ENCODE measurements at places on chromosomes 5 and 9.

GRCh38 chr5:157718519-157718918 lies 12.7 kb upstream of the THG1L start:
- DNase-seq: peak; percentile 68

DNA sequence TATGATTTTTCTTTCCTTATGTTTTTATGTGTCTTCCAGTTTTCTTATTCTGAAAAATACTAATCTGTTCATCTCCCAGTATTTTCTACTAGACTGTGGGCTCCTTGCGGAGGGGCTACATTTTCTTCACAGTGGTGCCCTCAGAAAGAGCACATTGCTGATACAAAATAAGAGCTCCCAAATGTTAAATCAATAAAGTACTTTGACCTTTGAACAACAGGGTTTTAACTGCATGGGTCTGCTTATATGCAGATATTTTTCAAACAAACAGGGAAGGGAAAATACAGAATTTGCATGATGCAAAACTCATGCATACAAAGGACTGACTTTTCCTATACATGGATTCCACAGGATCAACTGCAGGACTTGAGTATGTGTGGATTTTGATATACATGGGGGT lies 79.9 kb upstream of the ACO1 start:
- DNase-seq: no peak

- DNase-seq: no peak
These were observed 115.6 kb upstream of the COL5A1 start for GRCh38 chr9:134525841-134526583.

DNA sequence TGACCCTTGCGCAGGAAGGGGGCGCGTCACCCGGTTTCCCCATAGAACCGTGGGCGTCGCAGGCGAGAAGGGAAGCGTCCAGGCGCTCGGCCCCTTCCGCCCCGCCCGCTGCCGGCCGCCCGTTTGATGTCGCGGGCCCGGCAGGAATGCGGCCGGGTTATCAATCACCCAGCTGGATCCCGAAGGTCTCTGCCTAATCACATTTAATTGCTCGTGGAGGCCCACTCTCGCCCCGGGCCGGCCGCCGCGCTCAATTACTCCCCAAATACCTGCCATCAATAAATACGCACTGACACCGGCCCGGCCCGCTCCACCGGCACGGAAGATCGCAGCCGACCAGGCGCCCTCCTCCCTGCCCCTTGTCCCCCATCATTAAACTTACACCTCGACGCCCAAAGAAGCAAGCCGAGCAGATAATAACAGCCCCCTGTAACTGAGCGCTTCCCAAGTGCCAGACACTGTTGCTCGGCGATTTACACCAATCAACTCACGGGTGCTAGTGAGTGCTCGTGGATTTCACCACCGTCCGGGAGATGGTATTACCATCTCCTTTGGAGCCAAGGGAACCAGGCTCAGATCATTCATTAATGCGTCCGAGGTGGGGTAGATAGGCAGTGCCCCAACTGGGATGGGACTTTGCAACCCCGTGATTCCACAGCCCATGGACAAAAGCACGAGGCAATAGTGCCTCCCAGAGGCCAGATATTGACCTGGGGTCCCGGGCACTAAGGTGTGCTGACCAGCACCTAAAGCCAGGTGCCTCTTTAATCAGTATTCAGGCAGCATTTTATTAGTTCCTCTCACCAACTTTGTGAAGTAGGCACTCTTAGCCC lies 11.3 kb downstream of the MSX2 start:
- DNase-seq: peak; percentile 1

DNA sequence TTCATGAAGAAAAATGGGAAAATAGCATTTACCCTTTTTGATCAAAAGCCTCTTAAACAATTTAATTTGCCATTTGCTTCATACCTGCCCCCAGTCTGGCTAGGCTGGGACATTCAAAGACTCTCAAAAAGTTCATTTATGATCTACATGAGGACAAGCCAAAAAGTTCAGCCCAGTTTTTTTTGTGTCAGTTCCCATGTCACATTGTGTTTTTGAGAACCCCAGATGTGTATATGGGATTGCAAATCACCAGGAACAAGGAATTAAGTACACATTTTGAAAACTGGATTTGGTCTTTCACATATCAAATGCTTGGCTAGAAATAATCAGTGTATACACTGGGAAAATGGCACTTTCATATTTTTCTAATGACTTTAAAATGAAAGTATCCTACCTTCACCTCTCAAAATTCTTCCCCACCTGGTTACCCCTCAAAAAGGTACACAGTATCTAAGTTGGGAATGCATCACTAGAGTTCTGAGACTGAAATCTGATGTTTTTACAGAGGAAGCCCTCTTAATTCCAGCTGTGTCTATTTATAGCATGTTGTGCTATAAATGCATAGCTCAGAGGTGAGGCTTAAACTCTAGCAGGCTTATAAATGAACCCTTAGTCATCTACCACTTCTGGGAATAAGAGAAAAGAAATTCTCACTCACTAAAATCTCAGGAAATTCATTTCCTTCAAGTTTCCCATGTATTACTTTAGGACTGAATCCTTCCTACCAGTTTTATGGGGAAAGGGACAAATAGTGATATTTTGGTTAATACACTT lies 9.3 kb downstream of the STOM start:
- no peak for DNase-seq

- no peak for DNase-seq
These were observed 9.1 kb upstream of the UBAC1 start for GRCh38 chr9:135970128-135970815.

- DNase-seq: no peak
These were observed 35.1 kb upstream of the EXOC3 start for GRCh38 chr5:407801-408268.

GRCh38 chr9:78294290-78295176 lies 2.4 kb upstream of the PSAT1 start:
- no peak for DNase-seq

GRCh38 chr5:21820527-21820926 lies 1032.6 kb downstream of the CDH12 start:
- DNase-seq: no peak

- no peak for DNase-seq
These were observed 379.2 kb downstream of the CTNND2 start for GRCh38 chr5:11525020-11525419.

- DNase-seq: no peak
These were observed 139.2 kb upstream of the PALM2AKAP2 start for GRCh38 chr9:109640580-109641371.

GRCh38 chr5:125083981-125084380 lies 337.5 kb upstream of the ZNF608 start:
- no peak for DNase-seq

DNA sequence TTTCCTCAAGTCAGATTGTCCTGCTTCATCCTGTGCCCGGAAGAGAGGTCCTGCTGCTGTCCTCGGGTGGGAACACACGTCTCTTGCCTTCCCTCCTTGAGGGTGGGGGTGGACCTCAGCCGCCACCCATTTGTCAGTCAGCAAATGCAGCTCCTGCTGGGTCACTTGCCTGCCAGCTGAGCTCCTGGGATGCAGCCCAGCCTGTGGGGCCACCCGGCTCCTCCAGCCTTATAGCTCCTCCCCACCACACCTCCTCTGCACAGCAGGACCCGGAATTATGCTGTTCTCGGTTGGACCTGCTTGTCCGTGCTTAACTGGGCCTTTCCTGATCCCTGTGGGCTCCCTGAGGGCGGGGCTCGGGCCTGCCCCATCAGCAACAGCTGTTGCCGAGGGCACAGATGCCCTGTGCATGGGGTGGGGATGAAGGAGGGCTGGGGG lies 52.7 kb downstream of the RXRA start:
- DNase-seq: no peak

DNA sequence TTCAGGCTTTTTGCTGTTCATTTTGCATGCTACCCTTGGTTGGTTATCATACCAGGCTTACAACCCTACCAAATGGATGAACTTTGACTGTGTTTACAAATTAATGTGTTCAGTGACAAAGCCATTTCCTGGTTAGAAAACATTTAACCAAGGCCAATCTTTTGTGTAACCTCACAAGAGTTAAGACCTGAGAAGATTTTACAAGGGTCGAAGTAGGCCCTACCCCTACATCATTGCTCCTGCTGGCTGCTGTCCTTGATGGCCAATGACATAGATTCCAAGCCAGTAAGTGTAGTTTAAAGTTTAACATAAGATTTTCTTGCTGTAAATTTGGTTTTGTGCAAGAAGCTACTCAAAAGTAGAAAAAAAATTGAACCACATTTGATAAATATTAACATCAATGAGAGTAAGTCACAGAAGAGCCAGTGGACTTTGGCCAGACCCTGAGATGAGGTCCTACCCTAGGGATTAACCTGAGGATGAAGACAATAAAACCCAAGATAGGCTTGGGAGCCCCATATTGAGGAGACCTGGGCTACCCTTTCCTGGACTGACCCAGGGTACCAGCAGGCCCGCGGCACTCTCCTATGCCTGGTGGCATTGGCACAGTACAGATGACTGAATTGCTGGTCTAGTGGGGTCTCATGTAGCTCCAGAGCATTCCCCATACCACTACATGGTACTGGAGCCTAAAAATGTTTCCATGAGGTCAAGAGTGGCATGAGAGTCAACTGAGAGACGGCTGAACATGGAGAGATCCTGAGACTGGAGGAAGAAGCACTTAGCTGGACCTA lies 8.3 kb downstream of the C1QTNF3 start:
- DNase-seq: no peak

GRCh38 chr9:114309096-114309495 lies 13.8 kb upstream of the ORM1 start:
- DNase-seq: no peak

- DNase-seq: no peak
These were observed 1.1 kb upstream of the SMC2 start for GRCh38 chr9:104092875-104093600.

DNA sequence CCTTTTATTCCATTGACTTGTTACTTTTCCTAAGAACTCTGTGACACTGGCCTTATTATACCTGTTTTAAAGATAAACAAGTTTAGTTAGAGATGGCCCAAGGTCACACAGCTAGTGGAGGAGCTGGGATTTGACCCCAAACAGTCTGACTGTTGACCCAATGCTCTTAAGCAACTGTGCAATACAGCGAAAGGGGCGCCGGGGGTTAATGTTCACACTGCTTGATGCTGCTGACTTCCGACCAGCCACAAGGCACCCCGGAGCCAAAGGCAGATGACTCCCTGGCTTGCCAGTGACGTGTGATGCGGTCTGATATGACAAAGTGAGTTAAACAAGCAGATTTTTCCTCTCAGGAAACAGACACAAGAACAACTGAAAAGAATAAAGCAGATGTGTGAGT lies 23.9 kb downstream of the PIK3R1 start:
- peak; percentile 81 for DNase-seq

DNA sequence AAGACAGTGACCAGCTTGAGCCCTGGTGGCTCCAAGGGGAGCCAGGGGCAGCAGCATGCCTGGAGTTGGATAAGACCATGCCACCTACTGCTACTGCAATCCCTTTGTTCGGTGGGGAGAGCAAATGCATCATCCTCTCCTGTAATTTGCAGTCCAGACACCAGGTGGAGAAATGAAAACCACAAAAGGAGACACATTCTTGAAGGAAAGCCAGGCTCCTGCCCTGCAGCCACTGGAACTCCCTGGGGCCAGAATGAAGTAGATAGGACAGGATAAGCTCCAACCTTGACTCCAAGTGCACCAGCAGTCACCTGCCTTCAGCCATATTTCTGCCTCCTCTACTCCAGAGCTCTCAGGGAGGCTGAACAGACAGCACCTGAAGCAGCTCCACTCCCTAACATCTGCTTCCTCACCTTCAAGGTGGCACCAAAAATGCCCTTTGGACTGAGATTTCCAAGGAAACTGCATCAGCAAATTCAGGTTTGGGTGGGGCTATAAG lies 65.1 kb upstream of the IQGAP2 start:
- DNase-seq: peak; percentile 72

GRCh38 chr9:87653941-87654340 lies 72.0 kb upstream of the CTSL start:
- DNase-seq: no peak

DNA sequence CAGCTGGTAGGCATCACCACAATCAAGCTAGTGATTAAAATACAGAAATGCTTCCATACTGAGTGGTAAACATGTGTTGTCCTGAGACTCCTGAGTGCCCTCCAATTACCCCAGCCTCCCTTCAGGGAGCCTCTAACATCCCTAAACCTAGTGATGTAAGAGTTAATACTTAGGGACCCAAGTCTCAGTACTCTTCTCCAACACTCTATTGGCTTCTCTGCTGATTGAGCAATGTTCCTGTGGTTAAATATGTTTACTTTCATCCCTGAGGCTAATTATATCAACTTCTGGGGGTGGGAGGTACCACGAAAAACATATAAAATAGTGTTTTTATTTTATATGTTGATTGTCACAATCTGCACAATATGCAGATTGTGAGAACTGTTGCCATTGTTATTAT lies 5.0 kb downstream of the GRXCR2 start:
- no peak for DNase-seq

- no peak for DNase-seq
These were observed 73.5 kb upstream of the ANKRD55 start for GRCh38 chr5:56306433-56307150.

DNA sequence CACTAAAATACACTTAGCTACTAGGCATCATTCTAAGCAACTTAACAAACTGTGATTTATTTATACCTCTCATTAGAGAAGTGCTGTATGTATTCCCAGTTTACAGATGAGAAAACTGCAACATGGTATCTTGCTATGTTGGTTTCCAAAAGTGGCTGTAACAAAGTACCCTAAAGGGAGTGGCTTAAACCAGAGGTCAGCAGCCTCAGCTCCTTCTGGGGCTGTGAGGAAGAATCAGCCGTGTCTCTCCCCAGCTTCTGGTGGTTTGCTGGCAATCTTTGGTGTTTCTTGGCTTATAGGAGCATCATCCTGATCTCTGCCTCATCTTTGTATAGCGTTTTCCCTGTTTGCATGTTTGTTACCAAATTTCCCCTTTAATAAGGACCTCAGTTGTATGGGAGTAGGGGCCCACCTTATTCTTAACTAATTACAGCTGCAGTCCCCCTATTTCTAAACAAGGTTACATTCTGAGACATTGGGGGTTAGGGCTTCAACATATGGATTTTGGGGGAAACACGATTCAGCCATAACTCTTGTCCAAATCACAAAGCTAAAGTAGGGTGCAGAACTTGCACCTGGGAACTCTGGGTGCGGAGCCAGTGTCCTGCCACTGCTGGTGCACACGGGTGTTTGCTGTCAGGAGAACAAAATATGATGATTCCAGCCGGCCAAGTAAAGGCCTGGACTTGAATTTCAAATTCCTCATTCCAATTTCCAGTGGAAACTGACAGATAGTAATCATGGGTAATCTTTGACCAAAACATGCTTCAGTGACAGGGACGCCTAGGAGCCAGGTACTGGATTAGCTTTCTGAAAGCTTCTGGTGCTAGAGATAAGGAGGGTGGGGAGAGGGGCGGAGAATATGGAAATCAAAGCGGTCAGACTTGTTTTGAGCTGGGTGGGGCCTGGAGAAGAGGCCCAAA lies 43.3 kb downstream of the RAI14 start:
- no peak for DNase-seq

Data from CD4-positive, alpha-beta T cell treated with Interferon alpha-2 for 1 hour (primary cell).